ENCODE measurements at places on chromosomes 2 and 18.
A peak's percentile ranks its signal among the peaks of the same experiment; 100 is the strongest.

GRCh38 chr2:20008703-20009102, 3.8 kb downstream of the MATN3 start:
- no peak for DNase-seq

GRCh38 chr2:120949027-120949956, 213.6 kb downstream of the GLI2 start:
- DNase-seq, result no peak

GRCh38 chr2:142745691-142746090, 131.8 kb upstream of the KYNU start:
- DNase-seq, result no peak

- DNase-seq, result no peak
These were observed 92.1 kb downstream of the EN1 start for GRCh38 chr2:118755384-118755783.

- no peak for DNase-seq
These were observed 964.9 kb upstream of the ACVR2A start for GRCh38 chr2:146879882-146880281.

GRCh38 chr2:75317802-75318201, 118.5 kb upstream of the TACR1 start:
- no peak for DNase-seq

DNA sequence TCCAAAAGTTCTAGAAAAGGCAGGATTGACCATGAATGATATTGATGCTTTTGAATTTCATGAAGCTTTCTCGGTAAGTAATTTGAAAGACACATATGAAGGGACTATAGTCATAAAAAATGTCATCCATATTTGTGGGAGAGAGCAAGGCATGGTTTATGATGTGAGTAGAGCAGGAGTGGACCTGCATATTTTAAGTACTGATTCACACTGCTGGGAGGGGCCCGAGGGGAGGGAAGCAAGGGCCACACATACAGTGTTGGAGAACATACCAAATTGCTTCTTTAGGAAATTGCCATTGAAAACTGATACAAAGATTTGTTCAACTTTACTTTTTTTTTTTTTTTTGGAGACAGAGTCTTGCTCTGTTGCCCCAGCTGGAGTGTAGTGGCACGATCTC, 39.4 kb downstream of the HADHB start:
- DNase-seq, result no peak

DNA sequence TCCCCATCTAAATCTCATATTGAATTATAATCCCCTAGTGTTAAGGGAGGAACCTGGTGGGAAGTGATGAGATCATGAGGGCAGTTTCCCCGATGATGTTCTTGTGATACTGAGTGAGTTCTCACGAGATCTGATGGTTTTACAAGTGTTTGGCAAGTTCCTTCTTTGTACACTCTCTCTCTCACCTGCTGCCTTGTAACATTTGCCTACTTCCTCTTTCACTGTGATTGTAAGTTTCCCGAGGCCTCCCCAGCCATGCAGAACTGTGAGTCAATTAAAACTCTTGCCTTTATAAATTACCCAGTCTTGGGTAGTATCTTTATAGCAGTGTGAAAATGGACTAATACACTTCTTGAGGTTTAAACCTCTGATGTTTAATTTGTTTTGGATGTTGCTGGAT, 177.5 kb downstream of the CD8B2 start:
- DNase-seq, result no peak

GRCh38 chr18:78525366-78526111, 454.1 kb upstream of the SALL3 start:
- no peak for DNase-seq

DNA sequence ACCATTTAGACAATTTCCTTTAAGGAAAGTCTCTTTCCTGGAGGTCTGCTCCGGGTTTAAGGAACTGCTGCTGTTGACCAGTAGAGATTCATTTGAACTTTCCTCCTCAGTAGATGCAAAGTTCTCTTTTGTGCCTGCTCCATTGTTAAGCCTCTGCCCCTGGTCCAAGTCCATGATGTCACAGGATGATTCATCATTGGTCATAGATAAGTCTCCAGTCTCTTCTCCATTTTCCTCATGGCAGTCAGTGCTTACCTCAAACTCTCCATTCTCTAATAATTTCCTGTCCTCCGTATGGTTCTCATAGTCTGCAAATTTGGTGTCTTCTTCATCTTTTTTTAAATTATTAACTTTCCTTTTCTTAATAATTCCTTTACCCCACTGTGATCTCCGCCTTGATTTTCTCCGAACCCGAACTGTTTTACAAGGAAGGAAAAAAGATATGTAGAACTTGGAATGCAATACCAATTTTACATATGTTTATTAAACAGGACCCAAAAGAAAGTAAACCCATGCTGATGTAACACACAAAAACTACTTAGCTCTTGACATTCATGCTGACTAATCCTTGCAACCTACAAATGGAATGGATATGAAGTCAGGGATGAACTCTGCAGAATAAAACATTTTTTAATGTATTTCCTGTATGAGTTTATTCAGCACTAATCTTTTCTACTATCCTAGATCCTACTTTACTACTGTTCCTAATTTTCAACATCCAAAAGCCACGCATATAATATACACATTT, 169.1 kb downstream of the ATAD2B start:
- no peak for DNase-seq

- no peak for DNase-seq
These were observed 795.7 kb downstream of the DCC start for GRCh38 chr18:53135654-53136053.

DNA sequence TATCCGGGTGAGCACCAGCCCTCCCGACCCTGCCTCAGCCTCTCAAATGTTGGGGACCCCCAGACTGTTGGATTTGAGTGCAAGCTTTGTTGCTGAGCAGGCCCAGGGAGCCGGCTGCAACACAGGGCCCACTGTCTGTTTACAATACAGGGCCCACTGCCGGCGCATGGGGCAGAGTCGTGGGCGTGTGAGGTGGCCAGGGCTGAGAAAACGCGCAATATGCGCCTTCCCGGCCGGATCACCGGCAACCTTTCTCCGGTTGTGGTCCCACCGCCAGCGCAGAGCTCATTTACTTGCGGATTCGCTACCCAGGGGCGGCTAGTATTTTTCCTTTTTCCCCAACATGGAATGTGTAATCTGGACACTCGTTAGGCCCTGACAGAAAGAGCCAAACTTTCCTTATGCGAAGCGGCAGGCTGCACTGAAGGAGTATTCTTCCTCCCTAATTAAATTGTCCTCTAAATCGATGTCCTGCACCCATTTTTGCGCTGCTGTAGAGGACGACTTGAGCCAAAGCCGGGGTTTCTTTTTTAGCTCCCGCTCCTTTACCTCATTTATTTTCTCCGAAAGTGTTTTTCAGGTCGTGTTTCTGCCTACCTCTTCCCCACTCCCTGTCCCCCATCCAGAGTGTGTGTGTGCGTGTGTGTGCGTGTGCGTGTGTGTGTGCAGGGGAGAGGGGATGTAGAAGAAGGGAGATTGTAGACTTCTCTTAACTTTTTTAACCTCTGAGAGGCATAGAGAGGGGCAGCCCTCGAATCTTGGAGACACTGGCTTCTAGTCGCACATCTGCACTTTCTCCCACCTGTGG, 2.7 kb downstream of the OTX1 start:
- DNase-seq, result no peak

- no peak for DNase-seq
These were observed 159.0 kb upstream of the RASGRP3 start for GRCh38 chr2:33317369-33318007.

DNA sequence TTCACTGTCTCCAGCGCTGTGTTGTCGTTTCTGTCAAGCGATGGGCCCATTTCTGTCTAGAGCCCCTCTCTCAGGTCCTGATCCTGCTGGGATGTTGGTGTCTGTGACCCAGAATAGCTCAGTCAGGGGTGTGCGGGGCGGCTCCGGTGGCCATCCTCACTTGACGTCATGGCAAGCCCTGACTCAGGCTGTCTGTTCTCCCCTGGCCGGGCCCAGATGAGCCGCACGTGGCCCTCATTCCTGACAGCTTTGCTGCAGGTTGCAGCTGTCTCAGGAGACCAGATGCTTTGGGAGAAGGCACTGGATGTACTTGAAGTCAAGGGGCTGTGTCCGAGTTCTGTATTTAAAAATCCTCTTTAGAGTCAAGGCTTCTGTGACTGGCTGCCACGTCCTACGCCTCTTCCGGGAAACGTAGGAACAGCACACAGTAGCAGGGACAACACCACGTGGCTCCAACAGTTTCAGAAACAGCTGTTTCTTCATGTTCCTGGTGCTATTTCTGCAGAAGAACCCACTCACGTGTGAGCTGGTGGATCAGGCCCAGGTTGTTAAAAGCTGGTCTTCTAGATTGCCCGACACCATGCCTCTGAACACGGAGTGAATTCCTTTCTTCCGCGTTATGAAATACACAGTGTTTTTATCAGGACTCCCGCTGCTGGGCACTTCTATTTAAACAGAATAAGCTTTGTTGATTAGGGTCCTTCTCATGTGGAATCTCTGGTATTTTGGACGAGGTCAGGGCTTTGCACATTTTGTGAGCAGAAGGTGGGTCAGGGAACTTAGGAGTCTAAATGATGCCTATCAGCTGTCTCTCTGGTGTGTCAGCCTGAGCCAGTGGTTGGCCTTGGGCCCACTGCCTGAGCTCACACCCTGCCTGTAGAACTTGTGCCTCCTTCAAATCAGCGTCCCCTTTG, 28.3 kb upstream of the NTSR2 start:
- no peak for DNase-seq

- no peak for DNase-seq
These were observed 367.4 kb upstream of the MYT1L start for GRCh38 chr2:2698182-2699120.

- no peak for DNase-seq
These were observed 12.4 kb downstream of the DYM start for GRCh38 chr18:49447810-49448745.

DNA sequence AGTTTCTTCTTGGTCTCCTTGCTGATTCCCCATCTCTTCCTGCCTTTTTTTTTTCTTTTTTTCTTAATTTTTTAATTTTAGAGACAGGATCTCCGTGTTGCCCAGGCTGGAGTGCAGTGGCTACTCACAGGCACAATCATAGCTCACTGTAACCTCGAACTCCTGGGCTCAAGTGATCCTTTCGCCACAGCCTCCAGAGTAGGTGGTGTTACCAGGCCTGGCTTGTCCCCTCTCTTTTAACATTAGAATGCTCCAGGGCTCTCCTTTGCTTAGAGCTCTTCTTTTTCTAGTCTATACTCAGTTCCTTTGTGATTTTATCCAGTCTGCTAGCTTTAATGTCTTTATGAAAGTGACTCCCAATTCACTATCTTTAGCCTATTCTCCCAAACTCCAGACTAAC, 89.2 kb downstream of the ARHGEF33 start:
- no peak for DNase-seq

GRCh38 chr18:27839141-27839540, 337.8 kb downstream of the CDH2 start:
- no peak for DNase-seq

DNA sequence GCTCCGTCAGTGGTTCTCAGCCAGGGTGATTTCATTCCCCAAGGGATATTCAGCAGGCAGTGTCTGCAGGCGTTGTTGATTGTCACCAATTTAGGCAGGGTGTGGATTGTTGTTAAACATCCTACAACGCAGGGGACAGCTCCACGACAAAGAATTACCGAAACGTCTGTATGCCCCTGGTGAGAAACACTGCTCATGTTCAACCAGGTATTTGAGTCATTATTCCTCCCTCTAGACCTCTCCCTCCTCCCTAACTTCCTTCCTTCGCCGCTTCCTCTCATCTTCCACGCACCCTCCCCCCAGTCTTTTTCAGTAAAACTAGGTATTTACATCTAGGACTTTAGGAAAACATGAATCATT, 50.8 kb downstream of the NCK2 start:
- no peak for DNase-seq

DNA sequence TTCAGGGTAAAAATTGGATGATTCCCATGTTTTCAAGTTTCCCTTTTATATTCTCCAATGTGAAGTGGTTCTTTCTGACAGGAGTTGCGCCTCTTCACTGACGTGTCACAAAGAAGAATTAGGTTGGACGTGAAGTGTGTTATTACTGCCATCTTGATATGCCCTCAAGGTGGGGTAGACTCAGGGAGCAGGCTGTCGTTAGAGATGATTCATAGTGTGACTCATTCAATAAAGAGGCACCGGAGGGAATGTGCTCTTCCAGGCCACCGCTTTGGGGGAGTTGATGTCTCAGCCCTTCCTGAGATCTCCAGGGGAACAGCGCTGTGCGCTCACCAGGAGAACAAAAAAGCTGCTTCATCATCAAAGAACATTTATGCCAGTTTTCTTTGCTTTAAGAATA, 3.6 kb upstream of the DGKD start:
- DNase-seq, result no peak

DNA sequence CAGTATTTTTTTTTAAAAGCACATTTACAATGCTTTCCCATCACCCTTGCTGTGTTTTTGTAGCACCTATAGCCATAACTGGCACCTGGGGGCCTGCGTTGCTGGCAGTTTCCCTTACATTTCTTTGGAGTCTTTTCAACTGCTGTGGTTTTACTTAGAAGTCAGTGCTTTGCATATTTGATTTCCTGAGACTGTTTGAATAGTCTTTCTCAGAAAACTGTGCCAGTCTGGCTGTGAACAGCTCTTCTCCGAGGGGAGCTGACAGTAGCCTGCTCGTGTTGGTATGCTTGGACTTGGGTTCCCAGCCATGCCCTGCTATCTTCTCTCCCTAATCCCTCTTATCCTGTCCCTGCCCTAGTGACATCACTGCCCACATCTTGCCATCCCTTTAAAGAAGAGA, 81.5 kb downstream of the DPP4 start:
- peak; percentile 1 for DNase-seq

DNA sequence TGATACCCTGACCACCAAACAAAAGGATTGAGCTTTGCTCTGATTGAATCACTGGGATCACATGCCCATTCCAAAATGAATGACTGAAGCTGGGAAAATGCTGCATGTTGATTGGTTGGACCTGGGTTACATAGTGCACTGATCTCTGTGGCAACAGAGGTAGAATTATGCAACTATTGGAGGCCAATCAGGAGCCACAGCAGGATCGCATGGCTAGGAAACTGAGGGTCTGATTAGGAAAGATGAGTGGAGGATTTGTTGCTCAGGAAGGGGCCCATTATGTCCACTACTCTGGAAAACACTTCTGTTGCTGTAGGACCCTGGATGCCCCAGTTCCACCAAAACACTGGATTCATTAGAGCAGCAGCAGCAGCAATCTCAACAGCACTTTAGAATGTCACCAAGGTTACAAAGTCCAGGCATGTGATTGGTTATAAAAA, 25.9 kb upstream of the SGPP2 start:
- DNase-seq, result no peak

GRCh38 chr18:2515908-2516625, 55.2 kb downstream of the METTL4 start:
- DNase-seq, result no peak

DNA sequence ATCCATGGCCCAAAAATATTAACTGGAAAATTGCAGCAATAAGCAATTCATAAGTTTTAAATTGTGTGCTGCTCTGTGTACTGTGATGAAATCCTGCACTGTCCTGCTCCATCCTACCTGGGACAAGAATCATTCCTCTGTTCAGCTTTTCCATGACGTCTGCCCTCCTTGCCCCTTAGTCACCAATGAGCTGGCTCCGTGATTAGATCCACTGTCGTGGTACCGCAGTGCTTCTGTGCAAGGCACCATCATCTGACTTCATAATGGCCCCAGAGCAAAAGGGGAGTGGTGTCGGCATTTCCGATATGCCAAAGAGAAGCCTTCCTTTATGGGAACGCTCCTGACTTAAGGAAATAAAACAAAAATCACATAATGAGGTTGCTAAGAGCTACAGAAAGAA, 3.4 kb upstream of the FAHD2A start:
- no peak for DNase-seq

- DNase-seq, result no peak
These were observed 182.4 kb upstream of the ZNF521 start for GRCh38 chr18:25534401-25534800.

All from stimulated activated CD4-positive, alpha-beta T cell treated with anti-CD3 and anti-CD28 coated beads, Interleukin-1b, Interleukin-23, amount 100 ng/mL, for 1 hour (primary cell).